Stimulated activated CD4-positive, alpha-beta T cell treated with anti-CD3 and anti-CD28 coated beads, Interleukin-1b, Interleukin-23, amount 100 ng/mL, for 1 hour (primary cell): ENCODE measurements at places on chromosomes 5 and 9.

- no peak for DNase-seq
Observed at GRCh38 chr5:31366941-31367340, 165.0 kb downstream of the DROSHA start.

GRCh38 chr5:136886608-136887007, 521.3 kb upstream of the TRPC7 start:
- DNase-seq: no peak

DNA sequence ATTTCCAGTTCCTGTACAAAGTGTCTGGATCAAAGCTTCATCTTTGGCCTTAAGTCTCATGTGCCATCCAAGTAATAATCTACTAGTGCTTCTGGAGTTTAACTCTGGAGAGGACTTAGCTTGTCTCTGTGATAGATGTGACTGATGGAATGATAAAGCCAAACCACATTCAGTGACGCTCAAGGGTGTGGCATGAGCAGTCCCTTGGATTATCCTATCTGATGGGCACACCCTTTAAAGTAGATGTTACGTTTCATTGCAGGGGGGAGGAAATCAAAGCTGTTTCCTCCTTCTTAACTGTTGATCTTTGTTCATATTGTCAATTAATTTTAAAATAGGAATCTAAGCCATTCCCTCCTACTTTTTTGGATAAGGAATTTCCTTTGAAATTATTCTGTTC, 8.5 kb upstream of the EGFLAM start:
- DNase-seq: no peak

DNA sequence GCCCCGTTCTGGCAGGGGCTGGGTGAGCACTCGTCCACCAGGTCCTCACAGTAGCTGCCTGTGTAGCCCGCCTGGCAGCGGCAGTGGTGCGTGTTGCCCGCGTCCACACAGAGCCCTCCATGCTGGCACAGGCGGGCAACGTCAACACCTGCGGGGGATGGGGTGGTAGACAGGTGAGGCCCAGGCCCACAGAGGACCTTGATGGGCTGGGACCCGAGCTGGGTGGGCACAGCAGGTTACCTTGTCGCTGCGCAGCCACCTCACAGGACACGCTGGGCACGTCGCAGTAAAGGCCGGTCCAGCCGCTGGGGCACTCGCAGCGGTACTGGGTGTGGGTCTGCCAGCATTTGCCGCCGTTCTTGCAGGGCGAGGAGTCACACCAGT, 25.1 kb upstream of the SEC16A start:
- DNase-seq: no peak

DNA sequence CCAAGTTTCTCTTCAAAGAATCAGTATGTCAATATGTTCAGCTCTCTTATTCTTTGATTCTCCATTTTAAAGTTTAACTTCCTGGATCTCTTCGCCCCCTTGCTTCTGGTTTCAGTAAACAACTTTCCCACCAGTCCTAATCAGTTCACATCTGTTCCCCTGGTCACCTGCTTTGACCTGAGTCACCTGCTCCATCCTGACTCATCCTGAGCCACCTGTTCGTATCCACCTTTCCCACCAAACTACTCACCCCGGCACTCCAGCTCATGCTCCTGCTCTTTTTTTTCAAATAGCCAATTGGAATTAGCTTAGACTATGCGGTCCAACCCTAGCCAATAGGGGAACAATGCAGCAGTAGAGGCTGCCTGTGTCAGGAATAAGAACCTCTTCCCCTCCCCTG, 23.6 kb upstream of the CSF1R start:
- DNase-seq: no peak

DNA sequence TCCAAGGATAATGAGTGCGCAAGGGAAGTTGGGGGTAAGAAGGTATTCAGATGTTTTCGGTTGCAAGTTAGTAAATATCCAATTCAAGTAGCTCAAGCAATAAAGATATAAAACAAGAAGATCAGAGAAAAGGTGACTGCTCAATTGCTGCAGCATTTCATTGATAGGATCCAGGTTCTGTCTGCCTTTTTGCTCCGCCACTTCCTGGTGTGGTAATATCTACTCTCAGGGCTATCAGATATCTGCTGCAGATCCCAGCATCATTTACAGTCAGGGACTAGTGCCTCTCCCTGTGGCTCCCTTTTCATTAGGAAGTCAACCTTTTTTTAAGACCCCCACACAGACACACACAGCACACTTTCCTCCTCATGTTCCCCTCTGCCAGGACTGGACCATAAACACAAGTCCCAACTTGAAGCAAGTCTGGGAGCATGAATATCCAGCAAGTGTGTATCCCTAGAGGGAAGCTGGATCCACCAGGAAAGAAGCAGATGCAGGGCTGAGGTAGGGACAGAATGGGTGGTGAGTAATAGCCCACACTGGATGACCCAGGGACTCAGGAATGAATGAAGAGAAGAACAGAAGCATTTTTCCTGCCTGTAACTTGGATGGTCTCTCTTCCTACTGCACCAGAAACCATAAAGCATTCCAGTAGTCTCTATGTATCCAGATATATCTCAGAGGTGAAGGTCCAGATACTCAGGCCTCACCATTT, 53.7 kb downstream of the ZNF622 start:
- DNase-seq: no peak

- no peak for DNase-seq
Observed at GRCh38 chr9:3495855-3496254, 29.9 kb downstream of the RFX3 start.

DNA sequence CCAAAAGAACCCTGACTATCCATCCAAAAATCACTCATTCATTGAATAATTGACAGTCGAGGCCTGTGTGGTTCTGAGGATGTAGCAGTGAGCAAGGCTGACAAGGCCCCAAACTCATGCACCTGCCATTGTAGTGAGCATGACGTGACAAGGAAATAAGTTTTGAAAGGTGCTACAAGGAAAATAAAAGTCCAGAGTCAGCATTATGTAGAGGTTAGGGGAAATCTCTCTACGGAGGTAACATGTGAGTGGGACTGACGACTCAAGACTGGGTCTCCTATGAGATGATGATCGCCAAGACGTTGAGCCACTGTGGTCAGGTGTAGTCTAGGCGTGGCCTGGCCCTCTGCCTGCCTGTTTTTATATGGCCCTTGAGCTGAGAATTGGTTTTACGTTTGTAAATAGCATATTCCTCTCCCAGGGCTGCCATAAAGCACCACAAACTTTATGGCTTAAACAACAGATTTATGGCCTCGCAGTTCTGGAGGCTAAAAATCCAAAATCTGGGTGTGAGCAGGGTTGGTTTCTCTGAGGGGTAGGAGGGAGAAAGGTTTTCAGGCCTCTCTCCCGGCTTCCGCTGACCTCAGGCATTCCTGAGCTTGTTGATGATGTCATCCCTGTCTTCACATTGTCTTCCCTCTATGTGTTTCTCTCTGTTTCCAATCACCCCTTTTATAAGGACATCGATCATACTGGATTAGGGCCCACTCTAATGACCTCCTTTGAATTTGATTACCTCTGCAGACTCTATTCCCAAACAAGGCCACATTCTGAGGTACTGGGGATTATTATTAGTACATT, 206.4 kb upstream of the EGFLAM start:
- DNase-seq: no peak

GRCh38 chr5:130316971-130317680, 412.9 kb downstream of the CHSY3 start:
- DNase-seq: no peak

DNA sequence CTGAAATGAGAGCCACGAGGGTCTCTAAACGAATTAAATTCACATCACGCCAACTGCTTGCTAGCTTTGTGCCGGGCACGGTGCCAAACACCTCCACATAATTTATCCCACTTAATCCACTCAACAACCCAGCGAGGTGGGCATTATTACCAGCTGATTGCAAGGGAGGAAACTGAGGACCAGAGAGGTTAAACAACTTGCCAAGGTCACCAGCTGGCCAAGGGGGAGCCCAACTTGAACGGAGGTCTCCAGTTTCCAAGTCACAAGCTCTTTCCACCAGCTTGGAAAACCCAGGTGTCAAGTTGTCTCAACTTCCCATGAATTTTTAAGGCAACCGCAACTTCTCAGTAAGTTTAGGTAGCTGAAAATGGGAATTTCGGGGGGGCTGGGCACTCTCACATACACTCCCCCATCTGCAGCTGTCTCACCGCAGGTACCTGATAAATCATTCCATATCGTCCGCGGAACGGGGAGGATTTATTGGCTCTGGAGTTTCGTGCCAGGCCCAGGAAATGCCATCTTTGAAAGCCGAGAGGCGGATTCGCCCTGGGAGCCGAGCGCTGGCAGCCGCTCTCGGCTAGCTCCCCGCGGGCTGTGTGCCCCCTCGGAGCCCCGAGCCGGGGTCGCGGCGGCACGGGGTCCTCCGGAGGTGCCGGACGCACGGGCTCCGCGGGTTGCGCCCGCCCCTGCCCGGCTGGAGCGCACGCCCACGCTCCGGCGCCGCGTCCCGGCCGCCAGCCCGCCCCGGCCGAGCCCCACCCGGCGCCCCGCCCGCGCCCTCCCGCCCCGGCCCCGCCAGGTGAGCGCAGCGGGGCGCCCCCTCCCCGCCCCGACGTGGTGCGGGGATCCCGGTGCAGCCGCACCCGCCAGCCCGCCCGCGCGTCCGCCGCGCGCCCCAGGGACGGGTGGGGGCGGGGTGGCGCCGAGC, 617 bp downstream of the PTPN3 start:
- no peak for DNase-seq
